ENCODE measurements at places on chromosomes 12 and 14.
A peak's percentile ranks its signal among the peaks of the same experiment; 100 is the strongest.

DNA sequence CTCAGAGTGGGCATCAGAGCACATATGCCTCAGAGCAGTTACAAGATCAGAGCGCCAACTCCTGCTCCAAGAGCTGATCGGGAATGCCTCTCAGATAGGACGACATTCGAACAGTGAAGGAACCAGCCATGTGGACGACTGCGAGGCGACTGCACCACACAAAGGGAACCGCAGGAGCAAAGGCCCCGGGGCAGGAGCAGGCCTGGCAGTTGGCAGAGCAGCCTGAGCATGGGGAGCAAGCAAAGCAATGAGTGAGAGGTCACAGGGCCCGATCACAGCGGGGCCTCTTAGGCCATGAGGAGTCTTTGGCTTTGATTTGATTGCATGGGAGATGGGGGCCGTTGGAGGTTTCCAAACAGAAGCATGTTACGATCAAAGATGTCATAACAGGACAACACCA lies 90.3 kb downstream of the LGMN start:
- no peak for DNase-seq

DNA sequence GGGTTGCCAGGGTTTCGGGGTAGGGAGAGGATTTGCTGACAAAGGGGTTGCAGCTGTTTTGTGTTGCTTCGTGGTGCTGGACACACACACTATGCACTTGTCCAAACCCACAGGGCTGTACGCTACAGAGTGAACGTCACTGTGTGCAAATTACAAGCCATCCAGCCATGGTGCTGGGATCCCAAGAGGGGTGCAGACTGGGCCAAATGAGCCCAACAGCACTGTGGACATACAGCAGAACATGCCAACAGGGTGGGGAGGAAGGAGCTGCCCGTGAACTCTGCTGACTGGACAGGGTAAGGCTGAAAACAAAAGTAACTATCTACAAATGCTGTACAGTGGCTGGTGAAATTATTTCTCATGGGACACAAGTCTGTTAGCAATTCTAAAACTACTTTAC lies 25.2 kb downstream of the POLE start:
- no peak for DNase-seq

GRCh38 chr12:108604208-108604941 lies 6.5 kb upstream of the TMEM119 start:
- DNase-seq, result no peak

GRCh38 chr14:69090187-69090789 lies 62.6 kb downstream of the DCAF5 start:
- peak; percentile 31 for DNase-seq

- no peak for DNase-seq
These were observed 671.3 kb upstream of the TBX3 start for GRCh38 chr12:115355301-115355700.

DNA sequence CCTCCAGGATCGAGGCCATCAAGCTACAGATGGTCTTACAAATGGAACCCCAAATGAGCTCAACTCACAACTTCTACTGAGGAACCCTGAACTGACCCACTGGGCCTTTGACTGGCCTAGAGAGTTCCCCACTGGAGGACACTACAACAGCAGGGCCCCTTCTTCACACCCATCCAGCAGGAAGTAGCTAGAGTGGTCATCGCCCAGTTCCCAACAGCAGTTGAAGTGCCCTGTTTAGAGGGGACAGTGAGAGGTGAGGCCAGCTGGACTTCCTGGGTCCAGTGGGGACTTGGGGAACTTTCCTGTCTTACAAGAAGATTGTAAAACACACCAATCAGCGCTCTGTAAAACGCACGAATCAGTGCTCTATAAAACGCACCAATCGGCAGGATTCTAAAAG lies 247.9 kb upstream of the BTG1 start:
- DNase-seq, result no peak

DNA sequence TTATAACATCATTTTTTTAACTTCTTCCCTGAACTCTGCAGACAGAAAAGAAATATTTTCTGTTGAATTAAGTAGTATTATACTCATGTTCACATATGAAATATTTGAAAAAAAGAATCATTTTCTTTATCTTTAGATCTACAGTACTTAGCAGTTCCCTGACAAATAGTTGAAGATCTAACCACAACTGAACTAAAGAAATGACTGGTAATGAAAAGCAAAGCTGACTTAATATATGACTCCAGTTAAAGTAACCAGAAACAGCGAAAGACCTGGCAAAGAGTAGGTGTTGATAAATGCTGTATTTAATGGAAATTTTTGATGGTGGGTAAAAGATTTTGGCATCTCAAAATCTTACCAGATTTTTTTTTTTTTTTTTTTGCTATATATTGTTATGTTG lies 207.1 kb upstream of the SLC16A7 start:
- no peak for DNase-seq

DNA sequence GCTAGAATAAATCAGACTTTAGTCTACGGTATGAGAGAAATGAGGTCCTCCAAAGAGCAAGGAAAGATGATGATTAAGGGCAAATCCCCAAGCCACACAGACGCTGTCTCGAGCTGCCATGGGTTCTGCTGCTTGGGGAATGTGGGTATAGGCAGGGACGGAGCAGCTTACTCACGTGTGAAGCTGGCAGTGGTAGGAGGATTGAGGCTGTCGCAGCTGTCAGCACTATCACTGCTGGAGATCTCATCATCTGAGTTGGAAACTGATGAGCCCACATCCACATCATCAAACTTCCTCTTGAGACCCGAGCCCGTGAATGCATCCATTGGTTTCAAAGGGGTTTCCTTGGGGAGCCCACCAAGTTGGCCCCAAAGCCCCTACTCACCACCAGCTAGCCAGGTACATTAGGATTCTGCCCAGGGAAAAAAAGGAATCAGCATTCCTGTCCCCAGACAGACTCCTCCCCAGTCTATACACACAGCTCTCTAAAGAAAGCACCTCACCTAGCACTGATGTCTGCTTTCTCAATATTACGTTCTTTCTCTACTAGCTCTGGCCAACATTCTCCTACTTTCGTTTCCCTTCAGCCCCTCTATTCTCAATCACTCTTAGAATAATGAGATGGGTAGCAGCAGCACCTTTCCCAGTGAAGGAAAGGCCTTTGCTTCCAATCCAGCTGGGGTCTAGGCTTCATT lies 7.0 kb downstream of the CSRNP2 start:
- no peak for DNase-seq

- no peak for DNase-seq
These were observed 16.9 kb downstream of the DEPDC4 start for GRCh38 chr12:100249941-100250340.

DNA sequence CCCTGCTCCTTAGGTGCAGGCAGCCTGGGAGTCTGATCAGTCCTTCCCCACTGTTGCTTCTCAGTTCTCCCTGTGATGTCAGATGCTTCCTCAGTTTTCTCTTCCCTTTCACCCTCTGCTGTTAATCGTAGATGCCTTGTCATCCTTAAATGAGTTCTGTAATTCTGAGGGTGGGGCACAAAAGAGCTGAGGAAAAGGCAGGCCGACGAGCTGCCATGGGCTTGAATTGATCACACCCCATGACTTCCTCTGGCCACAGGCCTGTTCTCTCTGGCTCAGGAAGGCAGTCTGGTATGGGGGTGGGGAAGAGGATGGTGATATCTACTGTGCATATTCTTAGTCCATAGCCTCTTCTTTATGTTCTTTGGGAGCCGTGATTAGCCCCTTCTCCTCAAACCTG lies 5.2 kb upstream of the AP1G2 start:
- no peak for DNase-seq

GRCh38 chr12:16495196-16495595 lies 110.8 kb downstream of the LMO3 start:
- DNase-seq, result no peak

GRCh38 chr12:7497661-7498060 lies 5.9 kb downstream of the CD163 start:
- DNase-seq, result no peak
